CD4-positive, alpha-beta T cell treated with Interleukin-12 subunit alpha and Interleukin-12 subunit beta, for 1 hour (primary cell): ENCODE measurements at places on chromosomes 4 and X.
A peak's percentile ranks its signal among the peaks of the same experiment; 100 is the strongest.

DNA sequence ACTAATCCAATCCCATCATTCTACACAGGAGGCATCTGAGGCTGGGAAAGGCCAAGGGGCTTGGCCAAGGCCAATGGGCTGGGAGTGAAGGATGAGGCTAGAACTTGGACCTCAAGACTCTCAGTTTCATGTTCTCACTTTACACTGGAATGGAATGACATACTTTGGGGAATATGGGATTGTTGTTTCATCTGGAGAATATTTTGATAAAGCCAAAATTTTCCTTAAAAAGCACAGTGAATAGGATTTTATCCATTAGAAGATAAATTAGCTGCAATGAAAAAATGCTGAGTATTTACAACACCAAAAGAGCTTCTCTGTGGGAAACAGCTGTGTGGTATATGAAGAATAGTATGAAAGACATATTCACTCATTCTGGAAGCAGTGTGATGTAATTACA, 29.3 kb downstream of the SMIM20 start:
- DNase-seq, result no peak

DNA sequence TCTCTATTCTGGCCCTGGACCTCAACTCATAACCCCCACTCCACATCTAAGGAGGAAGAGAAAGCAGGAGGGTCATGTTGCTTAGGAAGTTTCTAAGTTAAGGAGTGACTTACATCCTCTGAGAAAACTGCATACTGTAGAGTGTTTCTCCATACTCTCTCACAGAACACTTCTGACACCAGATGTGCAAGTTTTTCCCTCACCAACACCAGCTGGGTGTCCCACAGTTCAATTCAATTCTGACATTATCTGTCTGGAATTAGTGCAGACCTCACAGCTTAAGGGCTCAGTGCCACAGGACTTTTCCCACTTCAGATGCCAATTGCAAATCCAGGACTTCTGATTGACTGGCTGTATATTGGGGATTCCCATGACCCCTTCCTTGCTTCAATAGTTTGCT, 89.0 kb upstream of the SFRP2 start:
- DNase-seq, result no peak

- DNase-seq, result no peak
These were observed 143.8 kb upstream of the SLITRK2 start for GRCh38 chrX:145673841-145674240.

DNA sequence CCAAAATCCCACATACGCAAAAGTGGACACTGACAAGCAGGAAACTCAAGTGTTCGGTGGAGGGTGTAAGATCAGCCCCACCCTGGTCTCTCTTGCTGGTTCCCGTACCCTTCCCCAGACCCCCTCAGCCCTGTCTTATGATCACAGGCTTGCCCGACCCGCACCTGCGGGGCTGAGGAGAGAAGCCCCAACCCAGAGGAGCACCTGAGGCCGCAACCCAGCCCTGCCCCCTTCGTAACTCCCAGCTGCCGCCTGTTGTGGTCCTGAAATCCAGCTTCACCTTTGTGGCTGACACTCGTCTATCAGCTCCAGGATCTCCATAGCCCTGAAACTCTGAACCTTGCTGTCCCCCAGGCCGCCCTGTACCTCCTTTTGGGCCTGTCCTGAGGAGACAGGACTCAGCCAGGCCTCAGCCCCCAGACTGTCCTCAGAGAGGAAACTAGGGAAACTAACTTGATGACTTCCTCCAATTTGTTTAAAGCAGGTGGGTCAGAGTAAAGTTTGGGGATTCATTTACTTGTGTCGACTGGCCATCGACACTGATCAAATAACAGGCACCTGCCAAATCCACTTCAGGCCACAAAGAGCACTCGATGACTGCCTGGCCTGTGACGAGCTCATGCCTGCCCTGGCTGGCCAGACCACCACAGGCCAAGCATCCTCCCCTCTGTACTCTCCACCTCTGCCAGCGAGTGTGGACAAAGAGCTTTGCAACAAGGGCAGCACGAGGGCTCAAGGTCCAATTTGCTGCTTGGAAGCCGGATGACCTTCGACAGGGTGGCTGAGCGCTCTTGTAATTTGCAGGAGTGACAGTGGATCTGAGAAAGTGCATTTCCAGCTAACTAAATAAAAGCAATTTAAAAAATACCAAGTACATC, 19.3 kb downstream of the DCTD start:
- no peak for DNase-seq

DNA sequence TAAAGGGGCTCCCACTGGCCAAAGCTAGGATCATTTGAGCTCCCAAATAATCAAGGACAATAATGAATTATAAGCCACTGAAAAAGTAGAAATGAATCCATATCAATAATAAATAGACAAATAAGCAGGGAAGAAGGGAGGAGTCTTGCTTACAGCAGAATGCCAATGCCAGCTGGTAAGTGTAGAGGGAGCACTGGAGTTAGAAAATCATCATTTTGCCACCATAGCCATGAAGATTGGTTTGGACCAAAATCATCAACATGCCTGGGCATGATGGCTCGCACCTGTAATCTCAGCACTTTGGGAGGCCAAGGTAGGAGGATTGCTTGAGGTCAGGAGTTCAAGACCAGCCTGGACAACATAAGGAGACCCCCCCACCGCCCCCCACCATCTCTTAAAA, 20.4 kb upstream of the SH3KBP1 start:
- no peak for DNase-seq

- no peak for DNase-seq
These were observed 60.8 kb downstream of the PALLD start for GRCh38 chr4:168557658-168558057.

- DNase-seq, result no peak
These were observed 65.6 kb downstream of the RAB40A start for GRCh38 chrX:103453655-103454054.

DNA sequence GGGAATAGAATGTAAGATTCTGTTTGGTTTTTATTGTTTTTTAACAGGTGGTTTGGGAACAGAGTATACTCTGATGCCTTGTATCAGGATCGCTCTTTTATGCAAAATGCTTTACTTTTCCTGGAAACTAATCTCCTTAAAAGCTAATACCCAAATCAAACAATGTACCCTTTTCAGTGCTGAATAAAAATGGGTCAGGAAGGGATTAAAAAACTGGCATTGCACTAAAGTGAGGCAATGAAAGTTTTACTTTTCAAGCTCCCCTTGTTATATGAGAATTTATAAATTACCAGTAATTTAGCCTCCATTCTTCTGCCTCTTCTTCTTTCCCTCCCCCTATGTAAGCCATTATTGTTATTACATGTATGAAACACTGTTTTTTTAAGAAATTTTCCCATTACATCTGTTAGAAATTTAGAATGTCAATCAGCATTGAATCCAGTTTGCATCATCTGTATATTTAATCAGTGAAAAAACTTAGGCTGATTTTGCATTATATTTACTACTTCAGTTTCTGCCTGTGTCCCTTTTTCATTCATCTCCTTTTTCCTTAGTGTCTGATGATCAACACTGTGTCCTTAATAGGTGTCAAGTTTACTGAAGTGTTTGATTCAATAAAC, 89.7 kb upstream of the NPNT start:
- DNase-seq, result no peak

DNA sequence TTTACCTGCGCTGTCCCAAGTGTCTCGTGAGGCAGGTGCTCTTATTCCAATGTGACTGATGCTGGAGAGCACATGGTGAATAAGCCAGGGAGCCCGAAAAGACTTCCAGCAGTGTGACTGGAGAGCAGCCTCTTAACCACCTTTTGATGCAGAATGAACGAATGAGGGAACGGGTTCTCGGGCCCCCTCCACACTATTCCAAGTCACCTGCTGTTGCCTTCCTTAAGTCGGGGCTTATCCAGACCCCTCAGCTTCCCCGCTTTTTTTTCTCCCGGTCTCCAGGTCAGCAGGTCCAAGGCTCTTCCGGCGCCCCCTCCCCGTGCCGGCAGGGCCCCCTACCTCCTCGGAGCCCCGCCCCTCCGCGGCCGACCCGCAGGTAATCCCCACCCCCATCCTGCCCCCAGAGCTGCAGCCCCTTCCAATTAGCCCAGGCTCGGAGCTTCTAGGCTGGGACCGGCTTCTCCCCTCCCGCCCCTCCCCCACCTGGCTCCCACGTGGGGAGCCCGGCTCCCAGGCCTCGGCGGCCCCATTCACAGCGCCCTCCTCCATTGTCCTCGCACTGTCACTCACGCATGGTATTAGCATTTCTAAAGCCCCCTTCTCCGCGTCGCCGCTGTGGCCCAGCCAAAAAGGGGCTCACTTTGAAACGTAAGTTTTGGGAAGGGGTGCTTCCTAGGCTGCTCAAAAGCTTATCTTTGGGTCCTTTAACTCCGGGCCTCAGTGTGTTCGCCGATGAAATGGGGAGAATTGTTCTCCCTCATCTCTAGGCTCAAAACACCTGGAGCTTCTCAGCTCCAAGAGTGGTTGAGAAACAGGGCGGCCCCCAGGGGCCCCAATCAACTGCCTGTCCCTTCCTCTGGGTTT, 56.2 kb upstream of the PJA1 start:
- DNase-seq, result no peak

DNA sequence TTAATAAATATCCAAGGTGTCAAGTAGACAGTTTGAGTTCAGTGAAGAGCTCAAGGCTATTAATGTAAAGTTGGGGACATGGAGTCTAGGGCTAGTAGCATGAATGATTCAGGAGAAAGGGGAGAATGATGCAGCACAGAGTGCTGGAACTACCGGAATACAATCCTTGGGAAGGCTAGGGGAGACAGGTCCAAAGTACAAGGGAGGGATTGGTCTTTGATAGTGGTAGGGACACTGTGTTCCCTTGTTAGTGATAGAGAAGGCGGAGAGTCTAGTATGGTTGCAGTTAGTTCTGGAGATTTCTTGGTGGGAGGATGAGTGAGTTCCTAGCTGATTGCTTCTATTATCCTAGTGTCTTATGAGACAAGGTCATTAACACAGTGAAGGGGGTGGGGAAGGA, 8.7 kb downstream of the GCNA start:
- no peak for DNase-seq

DNA sequence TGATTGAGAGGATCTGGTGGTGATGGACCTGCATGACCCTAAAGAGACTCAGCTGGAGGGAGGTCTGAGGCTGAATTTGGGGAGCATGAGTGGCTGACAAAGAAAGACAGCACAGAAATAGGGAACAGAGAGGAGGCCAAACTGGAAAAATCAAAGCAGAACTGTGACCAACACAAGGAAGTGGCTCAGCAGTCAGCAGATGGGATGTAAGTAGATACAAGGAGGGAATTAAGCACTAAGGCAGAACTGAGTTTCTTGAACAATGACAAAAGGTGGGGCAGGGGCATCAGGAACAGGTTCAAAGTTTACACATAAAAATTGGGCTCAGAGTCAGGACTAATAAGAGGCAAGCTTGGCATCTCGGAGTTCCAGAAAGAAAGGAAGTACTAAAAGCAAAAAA, 144.3 kb upstream of the KLF3 start:
- DNase-seq, result no peak

GRCh38 chr4:182904211-182904761, 12.9 kb downstream of the DCTD start:
- no peak for DNase-seq

GRCh38 chrX:21153503-21153902, 220.7 kb upstream of the CNKSR2 start:
- DNase-seq, result no peak

DNA sequence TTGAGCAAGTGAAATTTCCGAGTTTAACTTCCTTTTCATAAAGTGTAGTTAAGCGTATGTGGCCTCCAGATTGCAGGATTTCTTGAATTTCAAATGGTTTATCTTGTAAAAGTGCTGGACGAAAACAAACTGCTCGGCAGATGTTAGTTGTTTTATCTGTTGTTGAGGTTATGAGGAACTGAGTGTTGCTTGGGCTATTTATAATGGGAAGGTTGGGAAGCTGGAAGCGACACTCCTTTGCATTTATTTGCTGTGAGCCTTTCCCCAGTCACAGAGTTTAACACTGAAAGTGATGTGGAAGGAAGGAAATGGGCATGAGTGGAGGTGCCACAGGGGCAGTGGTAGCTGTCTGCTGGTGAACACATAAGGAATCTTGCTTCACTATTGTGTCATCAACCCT, 284.9 kb downstream of the PCDH7 start:
- no peak for DNase-seq

DNA sequence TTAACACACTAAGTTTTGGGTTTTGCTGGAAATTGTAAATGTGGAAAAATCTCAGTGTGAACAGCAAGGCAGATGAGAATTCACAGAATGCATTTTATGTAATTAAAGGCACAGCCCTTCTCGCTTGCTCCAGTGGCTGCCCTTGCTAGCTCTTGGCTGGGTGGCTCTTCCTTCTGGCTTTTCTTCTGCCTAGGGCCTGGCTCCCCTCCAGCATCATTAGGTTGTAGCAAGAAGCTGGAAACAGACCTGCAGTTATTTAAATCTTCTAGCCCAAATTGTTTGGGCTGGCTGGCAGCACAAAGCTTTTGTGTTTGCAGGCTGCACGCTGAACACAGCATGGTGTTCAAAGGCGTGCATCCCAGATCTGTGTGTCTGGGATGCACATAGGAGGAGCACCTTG, 56.5 kb downstream of the LIMCH1 start:
- DNase-seq, result no peak

- no peak for DNase-seq
These were observed 160.1 kb downstream of the COX18 start for GRCh38 chr4:72909461-72909860.

- no peak for DNase-seq
These were observed 16.3 kb upstream of the DRD5 start for GRCh38 chr4:9765091-9765490.

GRCh38 chr4:128854433-128854832, 44.9 kb downstream of the JADE1 start:
- DNase-seq, result peak; percentile 45

DNA sequence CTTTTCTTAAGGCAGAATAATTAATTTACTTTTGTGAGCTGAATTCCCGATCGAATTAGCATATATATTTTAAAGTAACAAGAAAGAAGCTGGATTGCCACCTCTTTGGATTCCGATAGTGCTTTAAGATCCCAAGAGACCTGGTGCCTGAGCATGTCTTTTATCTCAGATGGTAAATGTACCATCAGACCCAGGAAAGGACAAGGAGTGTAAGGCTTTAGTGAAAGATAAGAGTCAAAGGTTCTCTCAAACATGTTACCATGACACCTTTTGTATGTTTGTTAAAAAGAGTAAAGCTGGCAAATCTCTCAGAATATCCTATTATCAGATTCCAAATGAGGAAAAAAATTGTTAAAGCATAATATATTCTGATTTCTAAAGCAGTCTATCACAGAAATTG, 198.8 kb downstream of the PPP3CA start:
- DNase-seq, result no peak

GRCh38 chr4:109472343-109472761, 38.7 kb downstream of the SEC24B start:
- no peak for DNase-seq

GRCh38 chrX:155966876-155967275, 30.6 kb upstream of the IL9R start:
- peak; percentile 38 for DNase-seq

DNA sequence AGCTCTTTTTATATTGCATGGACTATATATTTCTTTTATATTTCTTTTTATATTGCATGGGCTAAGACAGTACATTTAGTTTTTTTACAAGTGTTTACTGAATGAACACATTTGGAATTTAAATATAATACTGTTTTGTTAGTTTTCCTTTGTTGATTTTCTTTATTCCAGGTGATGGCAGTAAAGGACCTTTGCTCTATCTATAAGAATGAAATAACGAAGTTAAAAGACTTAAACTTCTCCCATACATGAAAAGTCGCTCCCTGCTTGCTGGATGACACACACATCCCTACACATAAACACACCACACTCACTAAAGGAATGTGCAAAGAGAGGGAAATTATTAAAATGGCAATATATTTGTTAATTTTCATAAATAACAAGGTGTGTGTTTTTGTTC, 102.5 kb upstream of the ANXA10 start:
- DNase-seq, result no peak
